ENCODE measurements at places on chromosomes 7 and 10.

DNA sequence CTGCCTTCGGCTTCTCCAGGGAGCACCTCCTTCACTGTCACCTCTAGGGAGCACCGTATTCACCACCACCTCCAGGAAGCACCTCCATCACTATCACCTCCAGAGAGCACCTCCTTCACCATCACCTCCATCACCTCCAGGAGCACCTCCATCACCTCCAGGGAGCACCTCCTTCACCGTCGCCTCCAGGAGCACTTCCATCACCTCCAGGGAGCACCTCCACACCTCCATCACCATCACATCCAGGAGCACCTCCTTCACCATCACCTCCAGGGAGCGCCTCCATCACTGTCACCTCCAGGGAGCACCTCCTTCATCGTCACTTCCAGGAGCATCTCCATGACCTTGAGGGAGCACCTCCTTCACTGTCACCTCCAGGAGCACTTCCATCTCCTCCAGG, 102.3 kb downstream of the DNAJB6 start:
- no peak for DNase-seq

DNA sequence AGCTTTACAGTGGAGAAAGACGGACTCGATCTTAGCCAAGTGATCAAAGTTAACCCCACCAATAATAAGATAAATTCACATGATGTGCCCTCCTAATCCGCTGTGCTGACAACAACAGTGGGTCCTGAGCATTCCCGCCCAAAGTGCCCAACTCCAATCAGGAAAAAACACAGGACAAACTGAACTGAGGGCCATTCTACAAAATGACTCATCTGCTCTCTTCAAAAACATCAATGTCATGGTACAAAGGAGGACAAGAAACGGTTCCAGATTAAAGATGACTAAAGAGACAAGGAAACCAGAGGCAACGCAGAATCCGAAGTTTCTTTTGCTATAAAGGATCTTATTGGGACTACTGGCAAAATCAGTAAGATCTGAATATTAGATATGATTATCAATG, 79.4 kb downstream of the CTBP2 start:
- DNase-seq = no peak

DNA sequence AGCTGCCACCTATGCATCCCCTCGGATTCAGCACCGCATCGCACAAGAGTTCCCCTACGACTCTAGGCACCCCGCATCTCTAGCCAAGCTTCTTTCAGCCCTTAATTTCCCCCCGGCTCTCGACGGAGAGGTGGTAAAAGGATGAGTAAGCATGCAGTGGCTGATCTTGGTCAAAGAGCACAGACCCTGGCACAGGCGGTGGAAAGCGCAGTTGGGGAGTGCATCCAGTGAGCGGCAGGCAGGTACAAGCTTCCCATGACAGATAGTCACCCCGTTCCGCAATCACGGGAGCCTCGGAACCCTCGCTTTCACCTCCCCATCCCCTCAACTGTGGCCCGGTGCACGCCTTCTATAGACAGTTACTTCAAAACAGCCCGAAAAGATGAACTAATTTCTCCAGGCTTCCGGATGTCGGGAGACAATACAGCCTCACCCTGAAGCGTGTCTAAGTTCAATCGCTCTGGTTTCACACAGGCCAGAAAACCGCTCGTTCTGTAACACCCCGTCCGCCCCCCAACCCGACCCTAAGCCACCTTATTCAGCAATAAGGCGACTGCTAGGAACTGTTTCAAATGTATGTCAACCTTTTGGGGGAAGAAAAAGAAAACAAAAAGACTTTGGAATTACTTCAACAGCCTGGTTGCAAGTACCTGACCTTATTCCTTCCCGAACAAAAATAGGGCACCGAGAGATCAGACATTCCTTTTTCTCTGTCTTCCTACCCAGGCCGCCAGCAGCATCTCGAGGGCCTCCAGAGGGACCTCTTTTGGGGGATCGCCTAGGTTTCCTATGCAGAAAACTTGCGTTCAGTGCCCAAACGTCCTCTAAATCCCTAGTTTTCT, 1.4 kb downstream of the RHEB start:
- no peak for DNase-seq

GRCh38 chr7:50270531-50271018, 33.9 kb upstream of the IKZF1 start:
- DNase-seq = no peak

DNA sequence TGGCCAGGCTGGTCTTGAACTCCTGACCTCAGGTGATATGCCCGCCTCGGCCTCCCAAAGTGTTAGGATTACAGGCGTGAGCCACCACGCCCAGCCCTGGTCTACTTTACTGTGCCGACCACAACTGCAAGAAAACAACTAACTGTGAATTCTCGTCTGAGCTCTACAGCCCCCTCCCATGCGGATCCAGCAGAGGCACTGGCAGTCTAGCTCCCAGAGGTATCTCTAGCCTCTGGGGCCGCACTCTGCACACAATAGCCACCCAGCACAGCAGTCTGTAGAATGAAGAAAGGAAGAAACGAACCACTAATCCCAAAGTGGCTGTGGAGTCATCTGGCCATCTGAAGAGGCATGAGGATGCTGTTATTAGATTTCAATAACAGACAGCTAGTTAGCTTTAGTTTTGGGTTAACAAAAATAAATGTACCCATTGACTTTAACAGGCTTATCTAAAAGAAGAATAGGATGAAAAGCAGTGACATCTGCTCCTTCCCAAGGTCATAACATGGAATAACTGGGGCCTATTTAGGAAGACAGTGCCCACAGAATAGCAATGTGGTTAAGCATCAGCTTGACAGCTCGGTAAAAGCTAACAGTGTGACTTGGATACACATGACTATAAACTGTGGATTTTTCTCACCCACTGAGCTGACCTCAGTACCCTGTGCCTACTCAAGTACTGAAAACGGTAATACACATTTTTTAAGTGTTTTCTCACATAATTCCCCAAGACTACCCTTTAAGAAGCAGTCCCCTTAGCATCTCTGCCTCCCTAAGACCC, 131.9 kb downstream of the TNS3 start:
- DNase-seq = no peak

DNA sequence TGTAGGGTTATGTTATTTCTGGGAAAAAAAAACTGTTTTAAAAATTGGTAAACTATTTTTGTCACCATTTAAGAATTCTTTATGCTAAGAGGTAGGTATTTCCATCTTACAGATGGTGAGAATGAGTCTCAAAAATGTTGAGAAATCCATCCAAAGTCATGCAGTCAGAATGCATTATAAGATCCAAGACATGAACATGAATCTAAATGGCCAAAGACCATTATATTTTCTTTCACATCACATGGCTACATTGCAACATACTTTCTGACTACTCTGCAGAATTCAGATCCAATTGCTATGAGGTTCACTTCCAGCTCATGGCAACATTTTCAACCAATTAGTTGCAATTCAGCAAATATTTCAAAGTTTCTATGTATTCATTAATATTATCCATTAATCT, 181.2 kb downstream of the TWIST1 start:
- DNase-seq = no peak

DNA sequence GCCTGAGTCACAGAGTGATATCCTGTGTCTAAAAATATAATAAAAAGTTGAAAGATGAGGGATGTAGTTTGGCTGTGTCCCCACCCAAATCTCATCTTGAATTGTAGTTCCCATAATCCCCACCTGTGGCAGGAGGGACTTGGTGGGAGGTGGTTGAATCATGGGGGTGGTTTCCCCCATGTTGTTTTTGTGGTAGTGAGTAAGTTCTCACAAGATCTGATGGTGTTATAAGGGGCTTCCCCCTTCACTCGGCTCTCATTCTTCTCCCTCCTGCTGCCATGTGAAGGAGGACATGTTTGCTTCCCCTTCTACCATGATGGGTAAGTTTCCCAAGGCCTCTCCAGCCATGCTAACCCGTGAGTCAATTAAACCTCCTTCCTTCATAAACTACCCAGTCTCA, 25.1 kb upstream of the UBE3C start:
- no peak for DNase-seq

DNA sequence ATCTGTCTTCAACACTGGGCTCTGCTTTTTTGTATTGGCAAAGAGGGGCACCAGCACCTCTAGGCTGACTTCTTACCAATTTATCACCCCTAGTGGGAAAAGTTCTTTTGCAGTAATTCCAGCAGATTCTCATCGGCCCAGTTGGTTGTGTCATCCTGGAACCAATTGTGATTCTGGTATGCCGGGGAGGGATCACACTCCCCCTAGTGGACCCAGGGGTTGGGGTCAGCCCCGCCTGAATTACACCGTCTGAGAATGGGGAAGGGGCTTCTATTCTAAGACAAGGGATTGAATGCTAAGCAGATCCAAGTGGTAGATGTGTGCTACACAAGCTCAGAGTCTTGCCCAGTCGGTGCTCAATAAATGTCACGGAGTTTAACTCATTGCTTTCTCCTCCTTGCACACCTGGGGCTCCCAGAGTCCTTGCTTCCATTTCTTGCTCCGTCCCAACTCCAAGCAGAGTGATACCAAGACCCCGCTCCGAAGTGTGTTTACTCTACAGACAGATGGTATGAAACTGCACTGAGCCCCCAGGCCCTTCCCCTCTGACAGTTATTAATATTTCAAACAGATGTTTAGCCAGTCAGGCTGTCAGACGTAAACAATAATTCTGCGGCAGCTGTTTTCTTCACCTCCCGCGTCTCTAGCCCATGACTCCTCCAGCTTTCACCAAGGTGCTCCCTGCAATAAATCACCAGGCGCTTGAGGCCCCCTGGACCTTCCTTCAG, 71.9 kb downstream of the C10orf105 start:
- DNase-seq = no peak
